ENCODE measurements at places on chromosomes 6 and 20.

DNA sequence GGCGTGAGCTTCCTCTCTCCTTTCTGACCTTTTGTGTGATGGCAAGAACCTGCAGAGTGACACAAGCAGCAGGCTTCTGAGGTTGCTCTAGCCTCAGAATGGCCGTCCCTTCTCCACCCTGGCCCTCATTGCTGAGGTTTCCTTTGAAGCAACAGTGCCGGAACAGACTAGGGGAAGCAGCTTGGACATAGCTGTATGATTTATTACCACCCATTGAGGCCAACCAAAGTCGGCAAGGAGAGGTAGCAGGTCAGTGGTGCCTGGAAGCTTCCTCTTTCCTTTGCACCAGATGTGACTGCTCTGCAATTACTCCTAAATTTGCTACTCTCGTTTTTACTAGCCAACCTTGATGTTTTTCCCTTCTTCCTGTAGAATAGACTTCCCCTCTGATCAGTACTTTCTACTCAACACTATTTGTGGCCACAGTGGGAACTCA, 31.4 kb downstream of the PTPN1 start:
- peak; percentile 96 for DNase-seq

GRCh38 chr6:130776287-130776925, 50.8 kb upstream of the SMLR1 start:
- DNase-seq, result peak; percentile 11

DNA sequence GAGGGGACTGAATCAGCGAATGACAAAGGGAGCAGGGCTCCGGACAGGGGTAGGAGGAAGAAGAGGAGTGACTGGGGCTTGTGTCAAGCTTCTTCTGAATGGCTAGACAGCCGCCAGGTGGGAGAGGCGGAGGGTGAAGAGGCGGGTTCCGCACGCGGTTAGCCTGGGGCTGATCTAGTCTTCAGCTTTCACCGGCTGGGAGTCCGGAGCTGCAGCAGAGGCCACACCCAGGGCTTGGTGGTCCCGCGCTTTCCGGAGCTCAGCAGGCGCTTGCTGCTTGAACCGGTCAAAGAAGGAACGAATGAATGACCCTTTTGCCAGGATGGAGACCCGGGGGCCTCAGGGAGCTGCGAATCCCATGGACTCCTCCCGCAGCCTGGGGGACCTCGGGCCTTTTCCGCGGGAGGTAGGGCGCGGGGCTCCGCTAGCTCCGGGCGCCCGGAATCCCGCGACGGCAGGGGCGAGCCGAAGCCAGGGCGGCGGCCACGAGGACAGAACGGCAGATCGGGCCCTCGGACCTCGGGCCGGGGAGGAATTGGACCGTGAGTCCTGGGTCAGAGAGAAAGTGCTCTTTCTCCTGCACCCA, at the start of gene C6orf141:
TSS of gene C6orf141 (plus strand) at position 177 of the 586 bp plus-strand sequence. CDS start at position 302, 125 bp downstream.
- DNase-seq, result peak; percentile 88

GRCh38 chr6:117498159-117498558, 15.7 kb downstream of the DCBLD1 start:
- peak; percentile 77 for DNase-seq

DNA sequence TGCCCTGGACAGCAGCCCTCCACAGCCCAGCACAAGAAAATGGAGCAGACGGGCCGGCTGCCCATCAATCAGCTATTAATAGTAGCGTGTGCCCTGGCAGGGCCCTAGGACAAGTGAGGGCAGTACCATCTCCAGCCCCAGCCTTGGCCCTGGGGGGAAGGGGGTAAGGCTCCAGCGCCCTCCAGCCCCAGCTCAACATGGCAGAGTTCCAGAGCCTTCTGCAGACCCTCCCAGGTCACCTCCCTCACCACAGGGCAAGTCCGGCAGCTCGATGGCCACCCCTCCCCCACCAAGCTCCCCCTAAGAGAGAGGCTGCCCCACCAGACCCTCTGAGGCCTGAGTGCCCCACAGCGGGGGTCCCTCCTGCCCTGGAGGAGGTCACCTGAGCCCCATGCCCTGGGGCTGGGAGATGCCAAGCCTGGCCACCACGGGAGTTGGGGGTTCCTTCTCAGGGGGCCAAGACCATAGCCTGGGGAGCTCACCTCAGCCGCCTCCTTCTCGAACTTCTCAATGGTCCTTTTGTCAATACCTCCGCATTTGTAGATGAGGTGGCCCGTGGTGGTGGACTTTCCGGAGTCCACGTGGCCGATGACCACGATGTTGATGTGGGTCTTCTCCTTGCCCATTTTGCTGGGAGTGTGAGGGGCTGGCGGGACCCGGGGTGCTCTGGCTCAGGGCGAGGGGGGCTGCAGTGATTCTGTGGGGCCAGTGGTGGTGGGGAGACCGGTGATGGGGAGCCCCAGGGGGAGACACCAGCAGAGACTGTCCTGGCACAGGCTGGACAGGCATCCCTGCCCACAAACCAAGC, 1.5 kb downstream of the EEF1A2 start:
- no peak for DNase-seq

- no peak for DNase-seq
These were observed 24.4 kb downstream of the UQCC1 start for GRCh38 chr20:35387334-35387733.

GRCh38 chr6:148674306-148674705, 72.5 kb upstream of the UST start:
- peak; percentile 68 for DNase-seq

GRCh38 chr6:69408886-69409285, 387.9 kb downstream of the LMBRD1 start:
- DNase-seq, result no peak

DNA sequence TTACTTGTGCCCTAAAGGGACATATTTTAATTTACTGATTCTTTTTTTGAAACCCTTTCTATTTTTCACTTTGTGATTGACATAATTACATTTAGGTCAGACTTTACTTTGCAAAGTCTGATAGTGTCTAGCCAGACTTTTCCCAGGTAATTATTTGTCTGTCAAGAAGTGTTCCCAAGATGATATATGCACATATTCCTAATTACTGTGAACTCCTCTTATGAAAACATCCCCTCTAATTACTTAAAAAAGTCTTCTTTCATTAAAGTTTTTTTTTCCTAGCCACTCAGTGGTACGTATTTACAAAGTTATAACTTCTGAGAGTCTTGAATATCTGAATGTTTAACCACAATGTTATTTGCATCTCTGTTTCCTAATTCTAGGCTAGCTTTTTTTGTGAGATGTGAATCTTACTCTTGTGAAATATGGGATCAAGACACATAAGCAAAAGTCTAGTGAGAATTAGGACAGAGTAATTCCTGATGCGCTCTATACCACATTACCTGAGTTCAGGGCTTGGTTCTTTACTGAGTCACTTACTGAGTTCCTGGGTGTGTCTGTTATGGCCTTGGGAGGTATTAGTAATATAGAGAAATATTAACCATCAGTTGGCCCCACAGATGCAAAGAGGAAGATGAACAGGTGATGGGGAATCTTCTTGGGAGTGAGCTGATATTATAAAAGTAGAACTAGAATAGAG, 27.9 kb downstream of the FAM83B start:
- DNase-seq, result no peak
